ENCODE measurements at places on chromosomes 1 and 21. TPM values are rescaled to one million over a fixed set of nuclear protein-coding genes. Genes with fewer than 3 reads are reported as not detected.

BRDT gene
- total RNA-seq = not detected

KRTAP15-1 gene
- not detected for total RNA-seq

OR2G2 gene
- not detected for total RNA-seq

KRTAP7-1 gene
- not detected for total RNA-seq

ARHGAP29 gene
- 20.0 TPM for total RNA-seq

STX12 gene
- 67.8 TPM for total RNA-seq

GRCh38 chr1:109105881-109106280 lies 8.0 kb upstream of the ELAPOR1 start:
- no peaks in the 10 kb centered on the region for H3K27me3 ChIP-seq
- no peaks in the 10 kb centered on the region for H3K4me1 ChIP-seq
- H3K27ac ChIP-seq = no peak overlapping the region

- no peak for DNase-seq
- H3K4me3 ChIP-seq = no peak overlapping the region
- H3K27me3 ChIP-seq = no peaks in the 10 kb centered on the region
- no peaks in the 10 kb centered on the region for H3K36me3 ChIP-seq
- no peaks in the 10 kb centered on the region for H3K4me1 ChIP-seq
- peak overlapping the region; percentile 62 for H3K27ac ChIP-seq
These were observed 35.6 kb downstream of the CASZ1 start for GRCh38 chr1:10760566-10761502.

GRCh38 chr1:216826646-216827045 lies 103.4 kb upstream of the ESRRG start:
- H3K4me1 ChIP-seq = no peaks in the 10 kb centered on the region
- no peaks in the 10 kb centered on the region for H3K36me3 ChIP-seq
- H3K27ac ChIP-seq = no peak overlapping the region
- no peak for DNase-seq
- H3K4me3 ChIP-seq = no peak overlapping the region

DNA sequence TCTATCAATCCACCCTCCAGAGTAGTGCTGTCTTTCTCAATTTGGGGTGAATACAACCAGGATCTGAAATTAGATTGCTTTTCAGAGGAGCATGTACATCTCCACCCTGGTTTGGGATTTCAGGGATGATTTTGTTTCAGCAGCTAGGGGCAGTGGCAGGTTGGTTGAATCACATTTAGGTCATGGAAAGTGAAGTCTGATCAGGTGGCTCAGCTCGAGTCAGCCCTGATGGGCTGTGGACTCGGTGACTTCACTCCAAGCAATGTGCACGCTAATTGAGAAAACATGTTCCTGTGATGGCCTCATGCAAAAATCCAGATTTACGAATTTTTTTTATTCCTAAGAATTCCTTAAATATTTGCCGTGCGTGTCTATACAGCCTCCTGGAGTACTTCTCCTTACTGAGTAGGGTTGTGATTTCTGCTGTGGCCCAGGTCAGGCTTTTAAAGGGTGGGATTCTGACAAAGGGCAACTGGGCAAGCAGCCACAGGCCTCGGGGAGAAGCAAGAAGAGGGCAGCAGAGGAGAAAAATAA lies 7.5 kb downstream of the NGF start:
- DNase-seq = peak; percentile 70
- H3K36me3 ChIP-seq = no peaks in the 10 kb centered on the region
- H3K4me3 ChIP-seq = no peak overlapping the region
- no peaks in the 10 kb centered on the region for H3K27me3 ChIP-seq
- peaks cover 17% of the 10 kb centered on the region for H3K4me1 ChIP-seq

DNA sequence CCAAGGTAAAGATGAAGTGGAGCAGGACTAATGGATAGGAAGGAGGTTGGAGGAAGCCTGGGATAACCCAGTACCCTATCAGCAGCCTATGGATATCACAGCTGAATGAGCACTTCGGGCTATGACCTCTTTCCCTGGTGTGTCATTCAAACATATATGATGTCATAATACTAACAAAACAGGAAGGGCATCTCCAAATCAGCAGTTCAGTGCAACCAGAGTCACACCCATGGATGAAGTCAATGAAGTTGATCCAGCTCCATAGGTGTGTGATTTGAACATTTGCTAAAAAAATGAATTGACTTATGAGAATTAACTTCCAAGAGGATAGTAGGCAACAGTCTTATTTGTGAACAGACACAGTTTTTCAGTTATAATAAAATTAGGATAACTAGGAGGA lies 1.7 kb upstream of the C1orf116 start:
- H3K27me3 ChIP-seq = no peaks in the 10 kb centered on the region
- H3K36me3 ChIP-seq = no peaks in the 10 kb centered on the region
- no peak overlapping the region for H3K27ac ChIP-seq
- H3K4me1 ChIP-seq = no peaks in the 10 kb centered on the region
- DNase-seq = no peak

GRCh38 chr1:27555700-27556424 lies 48.1 kb downstream of the AHDC1 start:
- no peaks in the 10 kb centered on the region for H3K36me3 ChIP-seq
- peak overlapping the region; percentile 93 for H3K27ac ChIP-seq
- H3K4me3 ChIP-seq = no peak overlapping the region
- peak; percentile 74 for DNase-seq
- peaks cover 34% of the 10 kb centered on the region for H3K4me1 ChIP-seq

DNA sequence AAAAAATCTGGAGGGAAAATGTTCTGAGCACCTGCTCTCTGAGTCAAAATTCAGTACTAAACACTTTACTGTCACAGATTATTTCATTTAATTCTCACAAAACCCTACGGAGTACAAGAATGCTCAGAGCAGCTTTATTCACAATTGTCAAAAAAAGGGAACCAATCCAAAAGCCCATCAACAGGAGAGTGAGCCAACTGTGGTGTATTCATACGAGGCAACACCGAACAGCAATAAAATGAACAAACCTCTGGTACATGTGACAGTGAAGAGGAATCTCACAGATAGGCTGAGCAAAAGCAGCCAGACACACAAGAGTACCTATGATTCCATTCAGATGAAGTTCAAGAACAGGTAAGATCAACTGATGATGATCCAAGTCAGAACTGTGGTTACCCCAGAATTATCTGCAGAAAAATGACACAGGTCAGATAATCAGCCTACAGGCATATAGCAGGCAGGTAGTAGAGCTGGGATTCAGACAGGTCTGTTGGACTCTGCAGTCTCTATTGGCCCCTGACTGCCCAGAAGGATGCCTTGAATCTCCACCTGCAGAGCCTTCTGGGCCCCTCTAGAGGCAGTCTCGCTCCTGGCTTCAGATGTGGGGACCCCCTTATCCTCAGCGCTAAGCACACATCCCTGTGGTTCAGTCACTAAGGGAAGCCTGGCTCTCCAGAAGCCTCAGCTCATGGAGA lies 19.2 kb downstream of the SLC9A1 start:
- H3K4me1 ChIP-seq = no peaks in the 10 kb centered on the region
- no peaks in the 10 kb centered on the region for H3K27me3 ChIP-seq
- H3K4me3 ChIP-seq = no peak overlapping the region
- DNase-seq = no peak
- no peak overlapping the region for H3K27ac ChIP-seq

GRCh38 chr1:113320972-113321680 lies 69.2 kb upstream of the MAGI3 start:
- no peaks in the 10 kb centered on the region for H3K27me3 ChIP-seq
- H3K36me3 ChIP-seq = no peaks in the 10 kb centered on the region
- no peak overlapping the region for H3K27ac ChIP-seq
- H3K4me3 ChIP-seq = no peak overlapping the region
- DNase-seq = no peak

GRCh38 chr1:235078480-235079381 lies 49.9 kb downstream of the TOMM20 start:
- peaks cover 14% of the 10 kb centered on the region for H3K4me1 ChIP-seq
- no peak for DNase-seq
- H3K27me3 ChIP-seq = no peaks in the 10 kb centered on the region
- no peak overlapping the region for H3K4me3 ChIP-seq
- no peaks in the 10 kb centered on the region for H3K36me3 ChIP-seq

DNA sequence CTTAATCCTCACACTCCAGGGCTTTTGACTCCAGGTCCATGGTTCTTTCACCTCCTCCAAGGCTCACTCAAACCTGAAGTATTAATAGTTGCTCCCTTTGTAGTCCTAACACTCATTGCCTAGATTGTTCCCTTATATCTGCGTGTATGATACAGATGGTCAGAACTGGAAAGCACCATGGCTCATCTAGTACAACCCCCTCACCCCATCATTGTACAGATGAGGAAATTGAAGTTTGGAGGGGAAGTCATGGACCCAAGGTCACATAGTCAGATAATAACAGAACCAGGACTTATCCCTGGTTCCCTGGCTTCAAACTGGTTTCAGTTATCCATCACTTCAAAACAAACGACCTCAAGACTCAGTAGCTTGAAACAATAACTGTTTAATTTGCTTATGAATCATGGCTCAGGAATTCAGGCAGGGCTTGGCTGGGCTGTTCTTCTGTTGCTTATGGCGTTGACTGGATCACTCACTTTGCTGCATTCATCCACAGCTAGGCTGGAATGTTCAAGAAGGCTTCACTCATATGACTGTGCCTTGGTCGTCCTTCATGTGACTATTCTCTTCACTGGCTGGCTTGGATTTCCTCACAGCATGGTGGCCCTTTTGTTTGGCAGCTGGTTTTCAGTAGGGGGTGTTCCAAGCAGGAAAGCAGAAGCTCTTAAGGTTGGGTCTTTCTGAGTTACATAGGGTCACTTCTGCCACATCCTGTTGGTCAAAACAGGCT lies 5.0 kb downstream of the NOS1AP start:
- H3K36me3 ChIP-seq = no peaks in the 10 kb centered on the region
- H3K27me3 ChIP-seq = no peaks in the 10 kb centered on the region
- H3K27ac ChIP-seq = no peak overlapping the region
- no peak for DNase-seq
- H3K4me1 ChIP-seq = peaks cover 3% of the 10 kb centered on the region
- H3K4me3 ChIP-seq = no peak overlapping the region

GRCh38 chr1:185733818-185734735 lies at the start of gene HMCN1:
Gene HMCN1 (plus strand): TSS chr1:185734391. CDS start chr1:185734780, 389 bp downstream.
- no peaks in the 10 kb centered on the region for H3K27me3 ChIP-seq
- peak within 1 kb of the TSS; percentile 47 for H3K27ac ChIP-seq
- no peaks in the 10 kb centered on the region for H3K36me3 ChIP-seq

DNA sequence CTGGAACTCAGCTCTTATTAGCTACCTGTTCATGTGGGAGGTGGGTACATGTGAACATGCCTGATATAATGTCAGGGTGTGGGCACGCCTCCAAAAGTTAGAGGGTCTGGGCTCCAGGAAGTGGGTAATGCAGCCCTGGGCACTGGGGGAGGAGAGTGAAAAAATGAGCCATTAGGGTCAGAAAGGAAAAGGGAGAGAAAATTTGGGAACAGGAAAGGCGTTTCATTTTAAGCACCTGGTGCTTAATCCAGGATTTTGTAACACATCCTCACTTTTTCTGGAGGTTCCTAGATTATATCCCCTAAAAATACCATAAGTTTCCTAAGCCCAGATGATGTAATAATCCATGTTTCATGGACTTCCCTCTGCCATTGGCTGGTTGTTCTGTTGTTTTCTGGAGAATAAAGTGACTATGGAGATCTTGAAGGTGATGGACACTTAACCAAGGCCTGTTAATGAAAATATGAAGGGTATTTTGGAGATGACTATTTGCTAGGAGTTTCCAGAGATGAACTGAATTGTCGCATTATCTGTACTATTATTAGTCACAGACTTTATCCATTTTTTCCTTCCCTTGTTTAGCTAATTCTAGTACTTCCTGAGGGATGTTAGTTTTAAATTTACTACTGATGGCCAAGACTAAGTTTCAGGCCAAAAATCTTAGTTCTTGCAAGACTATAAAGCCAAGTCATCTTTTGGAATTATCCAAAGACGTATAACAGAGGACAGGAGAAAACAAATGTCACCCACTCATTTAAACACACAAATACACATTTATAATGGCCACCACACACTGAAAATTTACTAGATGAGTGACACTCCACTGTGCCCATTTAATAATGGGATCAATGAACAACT lies 24.4 kb upstream of the TARBP1 start:
- H3K4me3 ChIP-seq = no peak overlapping the region
- DNase-seq = no peak
- H3K4me1 ChIP-seq = peaks cover 7% of the 10 kb centered on the region
- H3K36me3 ChIP-seq = no peaks in the 10 kb centered on the region
